ENCODE measurements at places on chromosomes 11 and 22.

GRCh38 chr11:77446911-77447629 is 26.8 kb downstream of the PAK1 start:
- DNase-seq: no peak

- DNase-seq: peak; percentile 76
Measured at GRCh38 chr11:45921561-45922424, 663 bp upstream of the LARGE2 start.

- no peak for DNase-seq
Measured at GRCh38 chr11:69010361-69010891, 2.6 kb downstream of the MRGPRF start.

GRCh38 chr22:19546680-19547079 is 22.5 kb upstream of the CLDN5 start:
- DNase-seq: no peak

GRCh38 chr11:73228268-73229134 is 10.4 kb downstream of the P2RY2 start:
- DNase-seq: no peak

GRCh38 chr11:78857688-78858087 is 283.0 kb upstream of the NARS2 start:
- DNase-seq: no peak

GRCh38 chr11:112511911-112512310 is 251.3 kb upstream of the PLET1 start:
- DNase-seq: no peak

GRCh38 chr22:19065929-19066328 is 56.3 kb downstream of the DGCR2 start:
- no peak for DNase-seq

GRCh38 chr11:123181075-123181474 is 14.0 kb downstream of the CLMP start:
- DNase-seq: no peak
